M059J (cell line): ENCODE measurements at places on chromosomes 6 and 20. TPM values are rescaled to one million over a fixed set of nuclear protein-coding genes. Genes with fewer than 3 reads are reported as not detected.

Gene SGK2
- total RNA-seq: not detected in 2 replicates

- peak; percentile 11 for DNase-seq
Observed at GRCh38 chr6:69584536-69584912, 212.3 kb downstream of the LMBRD1 start.

Gene OPRM1
- not detected in 2 replicates for total RNA-seq

DNA sequence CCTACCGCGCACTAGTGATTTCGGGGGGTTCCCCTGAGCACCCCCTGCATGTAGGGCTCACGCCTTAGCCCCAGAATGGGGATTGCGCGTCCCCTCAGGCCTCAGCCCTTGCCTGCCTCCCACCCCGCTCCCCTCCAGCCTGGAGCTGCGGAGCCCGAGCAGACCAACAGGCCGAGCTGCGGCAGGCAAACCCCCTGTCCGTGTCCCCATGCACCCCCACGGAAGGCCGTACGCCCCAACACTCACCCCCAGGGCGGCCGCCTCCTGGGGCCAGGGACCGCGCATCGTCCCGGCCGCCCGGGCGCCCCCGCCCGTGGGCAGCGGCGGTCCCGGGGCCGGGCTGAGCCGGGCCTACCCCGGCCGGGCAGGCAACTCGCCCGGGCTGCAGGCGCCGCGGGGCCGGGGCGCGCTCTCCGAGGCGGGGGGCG is 1.2 kb upstream of the KCNB1 start:
- DNase-seq: no peak

GRCh38 chr6:126524811-126525326 is 185.0 kb downstream of the CENPW start:
- DNase-seq: no peak

- no peak for DNase-seq
Observed at GRCh38 chr6:71126506-71126905, 162.1 kb upstream of the OGFRL1 start.

DNA sequence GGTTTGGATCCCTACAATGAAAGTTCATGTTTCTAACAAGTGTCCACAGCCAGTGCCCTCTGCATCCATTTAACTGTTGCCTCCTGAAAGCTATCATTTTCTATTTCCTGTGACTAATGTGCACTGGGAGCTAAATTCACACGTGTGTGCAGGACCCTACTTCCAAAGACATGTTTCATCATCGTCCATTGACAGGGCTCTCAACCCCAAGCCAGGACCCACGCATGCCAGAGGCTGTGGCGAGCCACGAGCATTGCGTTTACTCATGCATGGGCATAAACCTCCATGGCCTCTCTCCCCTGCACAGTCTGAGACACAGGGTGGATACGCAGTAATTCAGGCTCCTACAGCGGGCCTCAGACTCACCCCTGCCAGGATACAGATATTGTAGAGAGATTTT is 153.2 kb downstream of the MAFB start:
- DNase-seq: peak; percentile 75

DNA sequence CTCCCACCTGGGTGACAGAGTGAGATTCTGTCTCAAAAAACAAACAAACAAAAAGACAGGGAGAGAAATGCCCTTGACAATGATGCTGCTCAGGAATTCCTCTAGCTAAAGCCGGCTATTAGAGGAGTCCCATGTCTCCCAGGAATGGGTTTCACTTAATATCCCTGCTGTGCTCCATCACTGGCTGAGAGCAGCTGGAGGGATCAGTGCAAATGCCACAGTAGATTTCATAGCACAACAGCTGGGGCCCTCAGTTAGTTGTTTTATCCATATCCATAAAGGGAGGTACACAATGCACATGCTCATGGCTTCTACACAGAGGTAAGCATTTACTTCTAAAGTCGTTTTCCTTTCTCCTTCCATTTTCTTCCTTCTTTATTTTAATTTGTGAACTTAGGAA is 742.0 kb upstream of the POU3F2 start:
- DNase-seq: no peak

GRCh38 chr20:8364734-8365078 is 232.6 kb downstream of the PLCB1 start:
- DNase-seq: no peak

DNA sequence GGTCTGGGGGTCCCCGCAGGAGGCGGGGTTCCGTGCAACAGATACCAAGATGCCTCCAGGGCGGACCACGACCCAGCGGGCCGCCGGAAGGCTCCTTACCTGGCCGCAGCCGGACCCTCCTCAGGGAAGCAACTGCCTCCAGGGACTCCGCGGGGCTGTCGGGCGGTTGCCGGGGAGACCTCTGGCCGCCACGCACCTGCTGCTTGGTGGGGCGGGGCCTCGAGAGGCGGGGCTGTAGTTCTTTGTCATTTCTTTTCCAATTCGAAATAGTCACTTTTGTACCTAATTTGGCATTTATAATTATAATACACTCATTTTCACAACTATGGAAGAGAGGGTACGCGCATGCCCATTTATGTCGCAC is 647 bp downstream of the AK9 start:
- peak; percentile 22 for DNase-seq

- no peak for DNase-seq
Observed at GRCh38 chr6:163705923-163706322, 291.4 kb downstream of the QKI start.

DNA sequence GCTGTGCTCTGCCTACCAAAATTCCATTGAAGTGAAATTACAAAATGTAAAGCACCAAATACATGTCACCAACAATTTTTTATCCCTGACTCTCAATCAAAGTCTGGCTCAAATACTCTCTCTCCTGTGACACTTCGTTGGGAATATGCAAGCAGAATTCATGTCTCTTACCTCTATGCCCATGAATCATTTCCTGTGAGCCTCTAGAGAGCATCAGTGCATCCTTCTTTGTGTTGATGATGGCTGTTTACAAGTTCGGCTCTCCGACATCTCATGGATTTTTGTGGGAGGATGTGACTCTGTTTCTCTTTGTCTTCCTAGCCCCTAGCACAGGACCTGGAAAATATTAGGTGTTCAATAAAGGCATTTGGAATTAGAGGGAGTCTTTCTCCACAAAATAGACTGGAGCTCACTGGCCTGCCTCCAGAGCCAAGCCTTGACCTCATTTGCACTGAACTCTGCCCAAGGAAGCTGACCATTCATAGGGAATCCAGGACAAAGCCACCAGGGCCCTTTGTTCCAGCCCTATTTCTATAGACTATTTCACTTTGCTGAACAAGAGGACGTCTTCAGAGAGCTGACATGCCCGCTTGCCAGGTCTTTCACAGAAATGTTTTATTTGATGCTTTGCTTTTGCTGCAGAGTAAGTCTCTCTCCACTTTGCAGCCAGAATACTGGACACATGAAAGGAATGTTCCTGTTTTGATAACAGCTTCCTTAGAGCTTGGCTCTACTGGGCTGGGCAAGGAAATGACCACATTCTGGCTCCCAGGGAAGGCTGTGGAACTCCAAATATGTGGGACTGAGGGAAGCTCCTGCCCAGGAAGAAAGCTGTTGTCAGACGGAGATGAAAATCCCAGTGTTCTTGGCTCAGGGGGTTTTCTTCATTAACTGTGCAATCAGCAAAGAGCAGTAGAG is 194.5 kb upstream of the CDYL start:
- DNase-seq: peak; percentile 96

- DNase-seq: no peak
Observed at GRCh38 chr20:33983371-33983770, 10.3 kb upstream of the RALY start.

DNA sequence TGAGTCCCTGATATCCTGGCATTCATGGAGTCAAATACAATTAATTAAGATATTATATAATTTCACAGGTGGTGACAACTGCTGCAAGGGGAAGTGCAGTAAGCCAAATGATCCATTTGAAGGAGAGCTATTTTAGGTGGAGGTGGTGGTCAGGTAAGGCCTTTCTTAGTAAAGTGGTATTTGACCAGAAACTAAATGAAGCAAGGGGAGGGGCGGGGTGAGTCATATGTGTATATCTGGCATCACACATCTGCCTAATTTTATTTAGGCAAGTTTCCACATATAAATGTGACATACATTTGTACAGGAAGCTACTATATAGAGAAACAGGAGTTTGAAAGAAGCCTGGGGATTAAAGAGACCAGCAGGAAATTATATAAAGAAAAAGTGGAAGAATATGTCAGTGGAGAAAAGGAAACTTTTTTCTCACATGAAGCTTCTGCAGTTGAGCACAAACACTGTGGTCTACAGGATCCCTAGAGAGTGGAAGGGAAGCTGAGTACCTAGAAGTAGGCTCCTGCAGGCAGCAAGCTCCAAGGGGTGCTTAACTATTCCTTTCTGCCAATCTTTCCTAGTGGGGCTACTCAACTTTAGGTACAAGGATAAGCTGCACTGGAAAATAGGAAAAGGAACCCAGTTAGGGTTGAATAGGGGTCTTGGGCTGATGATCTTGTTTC is 99.6 kb downstream of the OGFRL1 start:
- no peak for DNase-seq

GRCh38 chr6:41630946-41631345 is 7.3 kb upstream of the MDFI start:
- no peak for DNase-seq

DNA sequence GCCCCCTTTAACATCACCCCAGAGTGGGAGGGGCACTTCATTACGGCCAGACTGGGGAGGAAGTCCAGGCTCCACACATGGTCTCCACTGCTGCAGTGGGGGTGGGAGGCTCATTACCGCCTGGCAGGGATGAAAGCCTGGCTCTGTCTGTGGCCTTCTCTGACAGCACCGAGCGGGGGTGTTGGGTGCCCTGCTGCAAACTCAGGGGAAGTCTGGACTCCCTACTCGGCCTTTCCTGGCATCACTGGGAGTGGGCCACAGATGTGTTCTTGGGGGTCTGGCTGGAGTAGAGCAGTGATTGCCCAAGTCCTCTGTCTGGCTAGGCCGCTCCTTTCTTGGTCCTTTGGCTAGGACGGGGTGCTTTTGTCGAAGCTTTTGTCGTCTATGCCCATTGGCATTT is 27.1 kb downstream of the TTLL9 start:
- DNase-seq: no peak

DNA sequence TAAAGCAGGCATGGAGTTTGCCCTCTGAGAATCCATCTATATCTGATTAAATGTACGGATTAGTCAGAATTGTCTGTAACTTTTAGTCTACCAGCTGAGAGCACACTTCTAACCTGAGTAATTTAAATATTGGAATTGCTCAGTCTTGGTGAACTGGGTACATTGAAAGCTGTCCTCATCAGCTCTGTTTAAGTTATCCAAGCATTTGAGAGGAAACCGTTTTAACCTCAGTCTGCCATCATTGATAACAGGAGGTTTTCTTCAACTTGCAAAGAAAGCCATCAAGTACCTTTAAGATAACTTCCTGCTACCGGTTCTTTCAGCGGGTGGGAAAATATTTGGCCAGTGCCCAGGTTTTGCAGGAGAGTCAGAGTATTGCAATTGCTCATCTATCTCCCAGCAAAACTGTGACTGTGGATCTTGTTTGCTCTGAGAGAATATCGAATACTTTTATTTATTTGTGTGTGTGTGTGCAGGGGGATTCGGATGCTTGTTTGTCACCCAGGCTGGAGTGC is 31.1 kb upstream of the F13A1 start:
- peak; percentile 9 for DNase-seq

Gene SRMS
- not detected in 2 replicates for total RNA-seq

- peak; percentile 69 for DNase-seq
Observed at GRCh38 chr6:18990059-18990978, 603.2 kb downstream of the RNF144B start.

Gene ACTL10
- not detected in 2 replicates for total RNA-seq

Gene LY6G6F
- not detected in 2 replicates for total RNA-seq

- peak; percentile 58 for DNase-seq
Observed at GRCh38 chr6:152952866-152953509, 29.9 kb downstream of the FBXO5 start.

DNA sequence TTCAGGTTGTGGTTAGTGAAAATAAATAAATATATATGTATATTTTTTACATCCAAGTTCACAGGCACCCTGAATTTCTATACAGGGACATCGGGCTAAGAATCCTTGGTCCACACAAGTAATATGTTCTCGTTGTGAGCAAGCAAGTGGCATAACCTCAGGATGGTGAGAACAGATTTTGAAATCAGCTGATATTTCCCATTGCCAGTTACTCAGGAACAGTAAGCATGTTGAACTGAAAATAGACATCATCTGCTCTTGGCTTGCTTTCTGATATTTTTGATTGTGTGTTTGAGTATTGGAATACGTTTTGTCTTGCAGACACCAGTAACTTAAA is 87.7 kb downstream of the TRMT6 start:
- peak; percentile 10 for DNase-seq

Gene NOTCH4
- total RNA-seq: 1.7 and 2.2 TPM in 2 replicates

Gene MAVS
- 20.8 and 39.5 TPM in 2 replicates for total RNA-seq

GRCh38 chr20:48284837-48285236 is 499.6 kb upstream of the SULF2 start:
- DNase-seq: peak; percentile 68

GRCh38 chr6:115319823-115320222 is 740.9 kb downstream of the FRK start:
- no peak for DNase-seq

DNA sequence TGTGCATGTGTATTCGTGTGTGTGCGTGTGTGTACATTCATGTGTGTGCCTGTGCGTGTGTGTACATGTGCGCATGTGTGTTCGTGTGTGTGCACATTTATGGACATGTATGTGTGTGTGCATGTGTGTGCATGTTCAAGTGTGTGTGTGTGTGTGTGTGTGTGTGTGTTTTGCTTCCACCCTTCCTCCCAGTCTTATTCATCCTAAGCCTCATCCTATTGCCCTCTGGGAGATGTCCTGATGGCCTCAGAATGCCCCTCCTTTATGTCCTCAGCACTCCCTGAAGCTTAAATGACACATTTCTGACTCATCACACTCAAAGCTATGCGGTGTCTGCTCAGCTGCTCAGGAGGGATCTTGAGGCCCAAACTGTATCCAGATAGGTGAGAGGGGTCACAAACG is 76.6 kb upstream of the CCDC167 start:
- DNase-seq: peak; percentile 100

DNA sequence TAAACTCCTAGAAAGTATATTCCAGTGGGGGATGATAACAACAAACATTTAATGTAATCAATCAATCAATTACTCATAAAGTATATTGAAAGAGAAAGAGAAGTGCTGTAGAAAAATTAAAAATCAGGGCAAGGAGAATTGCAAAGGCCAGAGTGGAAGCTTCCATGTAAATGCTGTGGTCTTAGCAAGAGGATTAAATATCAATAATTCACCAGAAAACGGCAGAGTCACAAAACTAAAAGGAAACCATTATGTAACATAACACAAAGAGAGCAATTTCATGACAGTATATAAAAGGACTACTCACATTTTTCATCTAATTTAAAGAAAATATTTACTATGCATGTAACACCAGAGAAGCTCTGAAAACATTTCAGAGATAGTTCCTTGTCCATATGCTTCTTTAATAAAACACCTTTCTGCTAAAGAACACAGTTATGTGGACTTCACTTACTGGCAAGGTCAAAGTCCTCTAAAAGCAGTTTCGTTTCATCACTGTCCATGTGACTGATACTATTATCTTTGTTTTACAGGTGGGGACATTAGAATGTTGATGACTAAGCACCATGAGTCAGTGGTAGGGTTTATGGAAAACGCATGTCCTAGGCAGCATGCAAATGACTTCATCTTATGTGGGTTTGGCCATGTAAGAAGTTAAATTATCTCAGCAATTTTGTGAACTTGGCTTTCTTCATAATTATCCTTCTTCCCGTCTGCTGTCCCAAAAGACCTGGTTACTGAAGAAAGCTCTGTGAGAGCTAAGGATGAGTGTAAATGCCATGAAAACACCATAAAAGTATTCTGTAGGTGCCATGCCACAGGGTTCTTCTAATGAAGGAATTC is 185.8 kb upstream of the TENT5A start:
- peak; percentile 99 for DNase-seq

Gene TRERF1
- 6.2 and 8.5 TPM in 2 replicates for total RNA-seq
